ENCODE measurements at places on chromosomes 3 and 15.
A peak's percentile ranks its signal among the peaks of the same experiment; 100 is the strongest.

DNA sequence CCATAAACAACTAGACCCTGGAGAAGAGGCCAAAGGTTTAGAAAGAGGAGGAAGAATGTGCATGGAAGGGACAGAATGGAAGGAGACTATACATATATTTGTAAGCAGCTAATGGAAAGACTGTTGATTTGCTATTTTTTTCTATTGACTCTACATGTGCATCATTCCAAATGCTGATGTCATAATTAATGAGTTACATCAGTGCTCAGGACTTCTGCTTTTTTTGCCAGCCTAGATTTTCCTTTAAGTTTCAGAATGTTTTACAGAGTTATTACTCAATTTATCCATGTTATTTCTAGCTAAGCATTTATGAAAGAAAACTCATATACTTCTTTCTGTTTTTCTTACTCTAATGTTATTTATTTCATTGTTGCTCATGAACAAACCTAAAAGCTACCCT, 62.6 kb upstream of the VGLL3 start:
- no peak for DNase-seq

GRCh38 chr3:13706886-13707285, 158.0 kb downstream of the FBLN2 start:
- DNase-seq = no peak

DNA sequence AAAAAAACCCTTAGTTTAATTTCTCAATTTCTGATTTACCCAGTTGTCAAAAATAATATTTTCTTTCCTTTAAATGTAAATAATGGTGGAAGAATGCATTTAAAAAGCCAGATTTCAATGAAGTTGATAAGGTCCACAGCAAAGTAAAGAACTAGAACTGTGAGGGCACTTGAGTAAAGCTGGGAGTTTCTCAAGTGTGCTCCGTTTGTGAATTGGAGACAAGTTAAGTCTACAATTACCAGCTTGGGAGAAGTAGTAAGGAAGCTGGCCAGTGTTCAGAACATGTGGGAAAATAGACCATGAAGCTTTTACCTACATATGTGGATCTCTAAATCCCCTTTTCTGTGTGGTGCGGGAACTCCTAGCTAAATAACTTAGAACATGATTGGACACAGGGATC, 239.4 kb downstream of the OXSM start:
- no peak for DNase-seq

DNA sequence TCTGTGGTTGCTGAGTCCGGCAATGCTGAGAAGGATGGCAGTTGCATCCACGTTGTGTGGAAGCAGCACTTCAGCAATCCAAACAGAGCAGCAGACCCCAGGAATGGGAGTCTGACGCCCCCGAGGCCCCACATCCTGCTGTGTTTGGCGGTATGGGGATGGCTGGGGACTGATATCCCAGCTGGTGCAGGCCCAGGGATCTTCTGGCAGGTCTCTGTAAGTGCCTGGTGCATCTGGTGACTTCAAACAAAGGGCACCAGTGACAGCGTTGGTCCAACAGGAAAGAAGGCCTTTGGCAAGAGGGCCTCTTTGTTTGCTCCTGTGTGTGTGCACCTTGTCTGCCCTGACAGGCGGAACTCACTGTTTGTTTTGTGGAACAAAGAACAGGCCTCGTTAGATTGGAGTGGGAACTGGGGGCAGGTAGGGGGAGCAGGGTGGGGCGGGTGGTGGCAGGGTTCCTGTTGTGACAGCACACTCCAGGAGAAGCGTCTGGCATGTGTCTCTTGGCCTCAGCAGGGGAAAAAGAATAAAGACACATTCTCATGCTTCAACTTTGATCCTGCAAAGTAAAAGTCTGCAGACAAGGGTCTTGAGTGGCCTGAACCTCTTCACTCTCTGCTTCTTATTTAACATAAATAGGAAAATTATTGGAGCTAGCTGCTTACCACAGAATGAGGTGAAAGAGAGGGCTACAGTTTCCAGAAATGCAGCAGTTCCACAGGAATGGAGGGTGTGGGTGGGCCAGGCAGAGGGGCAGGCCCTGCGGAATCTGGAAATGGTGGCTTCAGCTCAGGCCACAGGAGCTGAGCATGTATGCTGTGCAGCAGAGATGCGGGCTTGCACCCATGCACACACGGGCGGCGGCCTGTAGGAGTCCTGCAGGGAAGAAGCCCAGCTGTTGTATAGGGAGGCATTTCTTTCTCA, 94.5 kb upstream of the MYZAP start:
- no peak for DNase-seq

- DNase-seq = no peak
Measured at GRCh38 chr3:128991355-128991895, 2.5 kb downstream of the CFAP92 start.

DNA sequence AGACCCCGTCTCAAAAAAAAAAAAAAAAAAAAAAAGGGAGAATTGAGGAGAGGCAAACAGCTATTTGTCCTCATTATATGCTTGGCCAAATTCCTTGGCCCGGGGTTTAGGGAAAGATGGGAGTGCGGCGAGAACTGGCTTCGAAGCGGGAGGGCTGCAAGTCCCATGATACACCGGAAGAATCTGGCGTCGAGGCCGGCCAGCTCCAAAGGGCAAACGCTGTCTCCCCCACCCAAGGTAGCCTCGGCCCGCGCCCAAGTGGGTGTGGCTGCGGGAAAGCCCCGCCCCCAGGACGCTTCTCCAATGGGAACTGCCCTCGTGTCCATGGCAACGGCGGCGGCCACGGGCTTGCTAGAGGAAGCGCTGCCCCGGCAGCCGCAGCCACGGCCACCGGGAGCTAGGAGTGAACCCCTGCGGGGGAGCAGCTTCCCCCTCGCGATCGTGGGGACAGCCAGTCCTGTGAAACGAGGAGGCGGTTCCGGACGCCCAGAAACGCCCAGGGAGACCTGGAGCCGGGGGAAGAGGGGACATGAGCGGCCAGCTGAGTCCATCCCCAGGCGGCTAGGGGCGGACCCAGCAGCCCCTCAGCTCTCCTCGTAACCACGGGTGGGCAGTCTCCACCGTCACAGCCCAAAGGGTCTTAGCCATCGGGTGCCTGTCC, at the start of gene TTLL13:
TSS of gene TTLL13 (plus strand) at position 354 of the 661 bp plus-strand sequence. CDS start 1,075 bp downstream, outside the sequence.
- peak; percentile 87 for DNase-seq

- no peak for DNase-seq
Measured at GRCh38 chr3:196122021-196122687, 40.3 kb upstream of the TFRC start.

GRCh38 chr15:89038146-89038545, 50.1 kb upstream of the ABHD2 start:
- no peak for DNase-seq
